ENCODE measurements at places on chromosomes 2 and 18.

DNA sequence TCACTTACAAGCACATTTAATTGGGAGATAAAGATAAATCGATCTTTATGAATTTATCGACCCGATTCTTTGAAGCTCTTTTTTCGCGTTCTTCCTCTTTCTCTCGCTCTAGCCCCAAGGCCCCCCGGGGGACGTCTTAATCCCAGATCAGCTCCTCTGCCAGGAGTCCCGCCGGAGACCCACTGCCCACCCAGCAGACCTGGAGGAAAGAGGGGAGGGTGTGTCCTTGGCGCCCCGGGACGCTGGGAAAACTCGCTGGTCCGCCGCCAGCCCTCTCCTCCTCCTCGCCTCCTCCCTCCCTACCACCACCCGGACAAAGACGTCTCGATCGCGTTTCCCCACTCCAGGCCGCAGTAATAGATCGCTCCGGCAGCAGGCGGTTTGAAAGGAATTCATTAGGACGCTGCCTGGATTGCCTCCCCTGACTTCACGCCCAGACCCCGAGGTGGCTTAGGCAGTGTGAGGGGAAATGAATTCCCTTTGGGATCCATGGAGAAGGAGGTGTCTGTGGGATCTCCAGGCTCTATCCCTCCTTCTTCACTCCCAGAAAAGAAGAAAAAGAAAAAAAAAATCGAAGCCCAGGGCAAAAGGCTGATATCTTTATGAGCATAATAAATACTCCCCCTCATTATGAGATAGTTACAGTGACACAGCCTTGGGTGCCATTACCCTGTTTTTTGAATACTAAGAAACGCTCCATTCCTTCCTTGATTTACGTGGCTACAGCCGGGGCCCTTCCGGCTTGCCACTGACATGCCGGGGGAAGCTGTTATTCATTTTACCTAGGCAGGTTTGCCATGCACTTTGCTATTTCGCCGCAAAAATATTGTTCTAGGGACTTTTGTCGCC lies 1.8 kb upstream of the GBX2 start:
- DNase-seq: no peak

DNA sequence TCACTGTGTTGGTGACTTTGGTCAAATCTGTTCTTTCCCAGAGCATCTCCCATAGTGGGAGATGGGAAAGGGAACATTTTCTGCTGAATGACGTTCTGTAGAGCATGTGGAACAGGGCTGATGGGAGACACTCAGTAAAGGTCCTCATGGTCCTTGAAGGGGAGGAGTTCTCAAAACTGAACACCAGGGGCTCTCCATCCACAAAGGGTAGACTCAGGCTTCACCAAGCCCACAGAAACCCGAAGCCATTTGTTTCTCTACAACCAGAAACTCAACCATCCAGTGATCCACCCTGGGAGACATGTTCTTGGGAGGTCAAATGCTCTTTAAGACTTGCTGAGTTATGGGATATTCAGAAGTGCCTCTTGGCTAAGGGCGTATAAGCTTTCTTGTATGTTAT lies 131.8 kb downstream of the ACOXL start:
- DNase-seq: no peak

GRCh38 chr2:85768713-85769112 lies 14.9 kb downstream of the ATOH8 start:
- DNase-seq: no peak

- no peak for DNase-seq
Observed at GRCh38 chr2:80393991-80394390, 89.4 kb upstream of the LRRTM1 start.

GRCh38 chr2:11389551-11390398 lies 45.3 kb upstream of the ROCK2 start:
- DNase-seq: peak; percentile 99

DNA sequence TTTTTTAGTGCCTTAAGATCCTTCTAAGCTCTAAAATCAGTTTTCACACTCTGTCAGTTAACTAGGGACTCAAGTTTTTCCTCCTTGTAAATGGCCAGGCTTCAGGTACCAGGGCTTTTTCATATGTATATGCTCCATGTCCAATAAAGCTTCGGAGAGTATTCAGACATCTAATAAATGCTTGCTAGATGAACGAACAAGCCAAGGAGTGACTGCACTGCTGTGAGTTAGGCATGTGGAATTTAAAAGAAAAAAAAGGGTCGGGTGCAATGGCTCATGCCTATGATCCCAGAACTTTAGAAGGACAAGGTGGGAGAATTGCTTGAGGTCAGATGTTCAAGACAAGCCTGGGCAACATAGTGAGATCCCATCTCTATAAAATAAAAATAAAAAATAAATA lies 81.9 kb downstream of the CDH2 start:
- no peak for DNase-seq

- no peak for DNase-seq
Observed at GRCh38 chr2:60366135-60366712, 187.2 kb downstream of the BCL11A start.

GRCh38 chr2:96662360-96662759 lies 19.8 kb downstream of the FER1L5 start:
- DNase-seq: no peak

DNA sequence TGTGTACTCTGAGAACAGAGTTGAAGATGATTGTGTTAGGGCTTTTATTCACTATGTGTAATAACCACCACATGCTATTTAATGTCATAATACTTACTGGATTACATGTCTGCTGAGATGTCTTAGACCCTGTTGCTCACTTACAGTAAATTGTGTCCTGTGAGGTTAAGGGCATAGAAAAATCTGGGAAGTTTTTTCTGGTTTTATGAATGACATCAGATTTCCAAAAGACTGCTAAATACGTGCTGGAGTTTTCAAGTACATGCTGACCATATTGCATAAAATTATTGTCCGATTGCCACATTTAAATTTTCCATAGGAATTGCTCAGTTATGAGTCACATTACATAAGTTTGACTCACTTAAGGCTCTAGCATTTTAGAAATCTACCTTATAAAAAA lies 96.7 kb upstream of the COL5A2 start:
- no peak for DNase-seq

DNA sequence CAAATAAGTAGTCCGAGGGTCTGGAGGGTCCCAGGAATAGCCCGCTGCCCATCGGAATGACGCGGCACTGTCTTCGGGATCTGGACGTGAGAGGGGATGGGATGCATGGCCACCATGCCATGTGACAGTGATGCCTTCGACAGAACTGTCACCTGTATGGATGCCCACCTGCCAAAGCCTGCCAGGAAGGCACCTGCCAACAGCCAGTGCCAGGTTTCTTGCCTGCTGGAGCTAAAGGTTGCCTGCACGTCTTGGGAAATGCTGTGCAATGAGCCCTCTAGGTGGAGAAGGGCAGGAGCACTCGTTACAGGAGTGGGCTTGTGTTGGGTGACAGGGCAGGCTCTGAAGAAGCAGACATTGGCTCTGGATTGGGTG lies 20.5 kb downstream of the GPR35 start:
- no peak for DNase-seq

GRCh38 chr18:58217052-58217451 lies 173.0 kb downstream of the NEDD4L start:
- no peak for DNase-seq

GRCh38 chr18:76246590-76246989 lies 248.5 kb downstream of the ZNF516 start:
- DNase-seq: no peak

DNA sequence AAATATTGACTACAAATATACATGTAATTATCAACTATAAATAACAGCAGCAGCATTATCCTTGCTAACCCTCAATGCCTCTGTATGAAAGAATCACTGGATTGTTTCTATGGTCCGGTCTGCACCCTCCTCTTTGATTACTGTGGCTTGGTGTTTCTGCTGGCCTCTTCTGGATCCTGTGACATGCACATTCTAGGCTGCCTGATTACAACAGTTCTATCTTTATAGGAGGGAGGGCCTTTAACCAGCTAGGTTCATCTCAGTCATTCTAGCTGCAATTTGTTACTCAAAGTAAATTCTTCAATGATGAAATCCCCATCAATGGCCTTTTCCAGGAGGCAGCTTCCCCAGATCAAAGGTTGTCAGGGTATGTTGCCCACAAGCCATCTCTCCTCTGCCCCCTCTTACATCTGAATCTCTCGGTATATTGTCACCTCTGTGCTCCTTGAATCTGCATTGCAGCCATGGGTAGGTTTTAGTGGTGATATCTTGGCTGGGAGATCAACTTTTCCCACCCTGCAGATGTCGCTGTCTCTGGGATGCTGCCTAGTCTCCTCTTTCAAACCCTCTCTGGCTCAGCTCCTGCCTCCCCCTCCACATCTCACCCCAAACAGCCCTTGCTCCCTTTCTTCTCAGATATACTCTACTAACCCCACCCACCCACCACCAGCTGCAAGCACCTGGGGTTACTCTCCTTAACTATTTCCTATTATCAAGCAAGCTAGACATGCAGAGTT lies 106.2 kb upstream of the BZW1 start:
- DNase-seq: no peak

DNA sequence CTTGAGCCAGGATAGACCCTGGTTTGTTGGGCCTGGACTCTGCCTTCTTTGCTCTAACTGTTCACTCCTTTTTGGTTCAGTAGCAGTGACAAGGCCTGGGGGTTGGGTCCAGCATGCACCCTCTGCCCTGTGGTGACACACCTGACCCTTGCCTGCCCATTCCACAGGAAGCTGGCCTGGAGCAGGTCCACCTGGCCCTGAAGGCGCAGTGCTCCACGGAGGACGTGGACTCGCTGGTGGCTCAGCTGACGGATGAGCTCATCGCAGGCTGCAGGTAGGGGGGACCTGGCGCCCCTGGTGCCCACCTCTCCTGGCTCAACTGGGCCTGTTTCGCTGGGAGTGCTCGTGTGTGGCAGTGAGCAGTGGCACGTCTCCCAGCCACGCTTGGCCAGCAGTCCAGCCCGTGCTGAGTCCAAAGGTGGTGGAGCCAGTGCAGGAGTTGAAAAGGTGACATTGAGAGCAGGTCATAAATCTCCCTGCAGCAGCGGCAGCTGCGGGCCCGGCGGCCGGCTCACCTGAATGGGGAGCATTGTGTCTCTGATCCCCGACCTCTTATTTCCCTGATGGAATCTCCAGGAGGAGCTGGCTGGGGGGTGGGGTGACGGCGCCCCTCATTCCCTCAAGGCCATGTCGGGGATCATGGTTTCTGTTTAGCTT lies 102.6 kb downstream of the DYSF start:
- DNase-seq: no peak

- no peak for DNase-seq
Observed at GRCh38 chr2:47194410-47194809, 39.3 kb upstream of the STPG4 start.

- DNase-seq: no peak
Observed at GRCh38 chr2:163474889-163475288, 260.9 kb downstream of the FIGN start.

DNA sequence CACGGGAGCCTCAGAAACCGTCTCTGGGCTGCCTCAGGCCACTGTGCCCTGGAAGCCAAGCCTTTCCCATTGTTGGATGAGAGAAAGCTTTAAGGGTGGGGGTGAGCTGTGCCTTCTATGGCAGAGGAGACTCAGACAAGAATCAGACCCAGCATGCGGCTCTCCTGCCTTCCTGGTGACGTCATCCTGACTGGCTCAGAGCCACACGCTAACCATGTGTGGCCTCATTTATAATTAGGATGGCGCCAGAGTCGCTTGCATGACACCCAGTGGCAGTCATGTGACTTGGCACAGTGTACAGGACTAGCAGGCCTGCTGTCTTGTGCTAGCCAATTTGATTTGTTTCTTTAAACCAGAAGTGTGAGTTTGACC lies 99.1 kb downstream of the SH3BP4 start:
- DNase-seq: no peak

GRCh38 chr2:1854729-1855547 lies 110.6 kb upstream of the PXDN start:
- peak; percentile 40 for DNase-seq

DNA sequence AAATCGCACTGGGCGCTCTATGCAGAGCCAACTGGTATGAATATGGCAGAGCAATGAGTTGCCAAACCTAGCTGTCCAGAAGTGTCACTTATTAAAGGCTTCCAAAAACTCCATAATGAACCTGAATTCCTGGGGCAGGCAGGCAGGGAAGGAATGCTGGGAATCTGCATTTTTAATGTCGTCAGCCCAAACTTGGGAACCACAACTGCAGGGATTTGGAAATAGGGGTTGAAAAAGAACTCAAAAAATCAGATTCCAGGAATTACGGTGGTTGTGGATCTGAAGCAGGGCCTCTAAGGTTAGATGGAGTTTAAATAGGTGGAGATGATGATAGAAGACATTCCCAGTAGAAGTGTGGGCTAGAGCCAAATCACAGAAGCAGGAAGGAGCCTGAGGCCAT lies 15.0 kb downstream of the NCKAP5 start:
- DNase-seq: no peak

- no peak for DNase-seq
Observed at GRCh38 chr2:167692936-167693335, 554.5 kb downstream of the STK39 start.

DNA sequence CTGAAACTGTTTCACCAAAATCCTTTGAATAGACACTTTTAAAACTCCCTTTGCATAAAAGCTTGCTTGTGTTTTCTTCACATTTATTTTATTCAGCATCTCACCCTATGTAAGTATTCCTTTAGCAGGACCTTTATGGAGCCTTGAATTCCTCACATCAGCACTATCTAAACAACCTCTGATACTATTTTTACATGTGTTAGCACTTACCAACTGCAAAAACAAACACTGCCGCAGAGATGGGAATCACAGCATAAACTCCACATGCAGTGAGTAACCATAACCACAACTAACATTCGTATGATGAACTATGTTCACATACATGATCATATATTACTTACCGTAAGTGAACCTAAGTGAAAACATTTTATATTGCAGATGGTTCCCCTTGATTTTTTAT lies 15.4 kb downstream of the FBXO15 start:
- DNase-seq: no peak

GRCh38 chr18:24103320-24104021 lies 35.4 kb upstream of the CABYR start:
- no peak for DNase-seq

DNA sequence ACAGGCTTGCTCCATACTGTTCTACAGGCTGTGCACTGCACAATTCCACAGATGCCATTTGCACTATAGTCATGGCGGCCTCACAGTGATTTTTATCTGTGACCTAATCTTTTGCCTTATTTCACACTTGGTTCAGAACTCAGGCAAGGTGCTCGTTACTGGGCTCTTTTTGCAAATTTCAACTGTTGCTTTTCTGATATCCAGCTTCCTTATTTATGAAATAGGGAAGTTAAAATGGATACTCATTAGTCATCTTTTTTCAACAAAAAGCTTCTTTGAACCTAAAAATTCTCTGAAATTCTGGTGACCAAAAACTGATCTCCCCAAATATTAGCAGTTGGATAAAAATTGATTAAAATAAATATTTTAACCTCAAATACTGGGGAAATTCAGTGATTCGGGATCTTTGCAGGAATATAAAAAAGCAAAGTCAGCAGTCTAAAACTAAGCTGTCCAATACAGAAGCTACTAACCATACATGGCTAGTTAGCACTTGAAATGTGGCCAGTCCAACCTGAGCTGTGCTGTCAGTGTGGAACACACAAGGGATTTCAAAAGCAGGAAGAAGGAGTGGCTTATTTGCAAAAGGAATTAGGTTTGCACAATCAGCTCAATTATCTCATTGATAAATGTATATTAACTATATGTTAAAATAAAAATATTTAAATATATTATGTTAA lies 134.4 kb downstream of the COL4A4 start:
- DNase-seq: no peak

Data from ACHN (cell line).